CD4-positive, CD25-positive, alpha-beta regulatory T cell (primary cell): ENCODE measurements at places on chromosomes 4 and X.

DNA sequence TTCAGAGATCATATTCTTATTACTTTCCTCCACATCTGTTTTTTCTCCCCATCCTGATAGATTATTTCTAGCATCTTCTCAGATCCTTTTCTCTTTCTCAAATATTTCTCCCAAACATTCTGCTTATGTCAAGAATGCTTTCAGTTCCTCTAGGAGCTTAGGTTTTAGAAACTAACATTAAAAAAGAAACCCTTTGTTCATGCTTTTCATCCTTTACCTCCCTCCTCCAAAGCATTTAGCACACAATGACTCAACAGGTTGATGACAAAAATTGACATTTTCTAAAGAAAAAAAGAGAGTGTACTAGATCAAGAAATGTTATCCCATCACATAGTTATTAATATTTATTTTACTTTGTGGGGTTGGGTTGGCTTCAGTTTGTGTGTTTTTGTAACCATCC is 16.5 kb upstream of the ALB start:
- DNase-seq = no peak

DNA sequence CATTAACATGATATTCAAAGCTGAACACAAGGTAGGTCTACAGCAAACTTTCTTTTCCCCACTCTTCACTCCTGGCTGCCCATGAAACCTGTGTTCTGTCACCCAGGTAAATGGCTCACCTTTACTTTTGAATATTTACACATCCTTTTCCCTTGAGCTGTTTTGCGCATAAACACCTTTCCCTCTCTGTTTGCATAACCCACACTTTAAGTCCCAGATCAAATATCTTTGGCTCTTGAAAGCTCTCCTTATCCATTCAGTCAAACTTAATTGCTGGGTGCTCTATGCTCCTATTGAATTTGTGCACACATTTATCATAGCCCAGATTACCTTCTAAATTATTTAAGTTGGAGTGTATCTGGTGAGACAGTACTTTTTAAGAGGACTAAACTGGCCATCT is 51.7 kb upstream of the ATP8A1 start:
- no peak for DNase-seq

- no peak for DNase-seq
These were observed 34.3 kb upstream of the CITED1 start for GRCh38 chrX:72340041-72340440.

DNA sequence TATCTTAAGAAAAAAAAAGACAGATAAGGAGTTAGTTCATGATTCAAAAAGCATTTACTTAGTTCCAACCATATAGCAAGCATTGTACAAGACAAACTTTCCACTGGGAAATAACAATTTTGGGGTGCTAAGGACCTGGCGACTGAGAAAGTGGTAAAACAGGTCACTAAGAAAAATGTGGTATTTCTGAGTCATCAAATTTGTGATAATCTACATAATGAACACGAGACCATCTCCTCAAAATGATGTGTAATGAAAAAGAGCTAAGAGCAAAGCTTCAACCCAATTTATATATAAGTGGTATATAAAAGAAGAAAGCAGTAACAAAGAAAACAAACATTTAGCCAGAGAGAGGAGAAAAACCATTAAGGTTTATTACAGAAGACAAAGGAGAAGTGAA is 72.3 kb downstream of the FBXW7 start:
- DNase-seq = no peak

GRCh38 chr4:184019076-184019475 is 114.0 kb downstream of the STOX2 start:
- no peak for DNase-seq

GRCh38 chr4:31059753-31060522 is 339.8 kb downstream of the PCDH7 start:
- no peak for DNase-seq

GRCh38 chr4:56197387-56197786 is 189.9 kb downstream of the AASDH start:
- no peak for DNase-seq

DNA sequence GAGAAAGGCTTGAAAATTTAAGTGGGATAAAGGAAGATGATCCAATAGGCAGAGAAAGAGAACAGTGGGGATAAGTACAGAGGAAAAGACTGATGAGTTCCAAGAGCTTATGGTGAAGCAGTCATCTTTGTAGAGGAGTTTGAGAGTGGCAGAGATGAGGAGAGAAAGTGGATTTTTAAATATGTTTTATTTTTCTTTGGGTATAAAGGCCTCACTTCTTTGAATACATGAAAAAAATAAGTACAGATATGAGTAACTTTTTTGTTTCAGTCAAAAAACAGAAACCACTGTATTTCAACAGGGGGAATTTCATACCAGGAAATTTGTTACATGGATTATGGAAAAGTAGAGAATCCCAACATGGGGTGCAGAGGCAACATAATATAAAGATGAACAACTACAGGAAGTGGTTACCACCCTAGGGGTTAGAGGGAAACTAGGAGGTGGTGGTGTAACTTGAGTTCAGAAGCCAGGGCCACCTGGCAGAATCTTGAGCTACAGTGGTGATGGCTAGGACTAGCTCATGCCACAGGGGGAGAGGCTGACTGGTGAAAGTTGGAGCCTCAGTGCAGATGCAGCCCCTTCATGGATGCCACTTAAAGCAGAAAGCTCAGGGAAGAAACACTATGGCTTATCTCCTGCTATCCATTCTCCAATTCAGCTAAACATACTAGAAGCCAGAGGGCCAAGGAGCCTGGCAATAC is 3.4 kb upstream of the CYBB start:
- DNase-seq = no peak

- DNase-seq = no peak
These were observed 105.6 kb downstream of the C4orf51 start for GRCh38 chr4:145785391-145786008.

GRCh38 chr4:158371158-158371557 is 150.5 kb upstream of the RXFP1 start:
- DNase-seq = no peak

GRCh38 chrX:22378296-22378695 is 105.6 kb downstream of the CBLL2 start:
- no peak for DNase-seq

- no peak for DNase-seq
These were observed 246.7 kb upstream of the ARHGAP24 start for GRCh38 chr4:85228264-85228663.

- DNase-seq = no peak
These were observed 40.2 kb upstream of the CRMP1 start for GRCh38 chr4:5933116-5933515.

DNA sequence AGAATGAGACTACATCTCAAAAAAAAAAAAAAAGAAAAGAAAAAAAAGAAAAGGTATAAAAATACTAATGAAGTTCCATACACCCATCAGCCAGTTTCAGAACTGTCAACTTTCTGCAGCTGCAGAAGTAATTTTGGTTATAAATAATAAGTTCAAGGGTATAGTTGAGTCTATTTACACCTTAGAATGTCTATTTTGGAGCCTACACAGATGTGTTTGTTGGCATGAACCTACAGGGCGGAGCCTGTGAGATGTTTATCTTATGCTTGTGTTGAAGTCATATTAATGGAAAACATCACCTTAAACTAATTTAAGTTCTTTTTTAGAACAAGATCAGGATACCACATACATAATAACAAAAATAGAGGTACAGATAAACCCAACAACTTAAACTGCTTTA is 85.8 kb downstream of the RAPGEF2 start:
- no peak for DNase-seq

GRCh38 chr4:102663073-102663472 is 97.7 kb downstream of the MANBA start:
- no peak for DNase-seq

DNA sequence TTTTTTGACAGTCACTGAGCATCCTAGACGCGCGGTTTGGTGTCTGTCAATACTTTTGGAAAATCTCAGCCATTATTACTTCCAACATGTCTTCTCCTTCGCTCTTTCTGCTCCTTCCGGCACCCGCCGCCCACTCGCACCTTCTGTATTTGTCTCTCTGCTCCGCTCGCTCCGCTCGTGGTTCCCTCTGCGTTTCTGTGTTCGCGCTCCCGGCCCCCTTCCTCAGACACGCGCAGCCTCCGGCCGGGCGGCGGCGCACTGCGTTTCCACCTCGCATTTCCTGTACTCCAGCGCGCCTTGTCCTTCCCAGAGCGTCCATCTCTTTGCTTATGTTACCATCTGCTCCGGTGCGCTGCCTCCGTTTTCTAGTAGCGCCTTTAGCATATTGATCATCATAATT is 21.1 kb downstream of the PDE6B start:
- DNase-seq = no peak

DNA sequence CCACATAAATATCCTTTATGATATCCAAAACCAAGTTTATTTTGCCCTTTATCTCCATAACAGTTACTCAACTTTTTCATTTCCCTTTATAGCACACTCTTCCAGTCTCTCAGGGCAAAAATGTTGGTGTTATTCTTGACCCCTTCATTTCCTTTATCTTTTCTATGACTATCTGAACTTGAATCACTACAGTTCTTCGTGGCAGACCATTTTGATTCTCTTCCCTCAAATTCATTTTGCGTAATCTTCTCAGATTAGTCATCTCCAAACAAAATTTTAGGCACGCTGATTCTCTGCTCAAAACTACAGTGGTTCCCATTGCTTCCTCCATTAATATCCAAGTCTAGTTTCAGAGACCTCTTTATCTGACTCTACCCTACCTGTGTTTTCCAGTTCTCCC is 26.1 kb downstream of the RUFY3 start:
- no peak for DNase-seq

DNA sequence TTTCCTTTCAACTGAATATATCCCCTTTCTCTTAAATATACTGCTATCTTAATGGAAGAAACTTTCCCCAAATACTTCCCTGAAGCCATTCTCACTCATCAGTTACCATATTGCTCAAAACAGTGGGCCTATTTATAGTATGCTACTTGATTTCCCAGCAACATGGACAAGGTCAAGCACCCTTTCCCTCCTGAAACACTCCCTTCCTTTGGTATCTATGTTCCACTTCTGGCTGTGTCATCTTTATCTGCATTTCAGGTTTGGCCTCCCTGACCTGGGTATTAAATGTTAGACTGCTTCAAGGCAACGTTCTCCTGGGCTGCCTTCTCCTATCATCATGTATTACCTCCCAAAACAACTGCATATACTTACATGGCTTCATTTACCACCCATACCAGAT is 101.3 kb downstream of the ZAR1 start:
- no peak for DNase-seq

GRCh38 chrX:153463556-153463955 is 6.8 kb downstream of the HAUS7 start:
- no peak for DNase-seq

DNA sequence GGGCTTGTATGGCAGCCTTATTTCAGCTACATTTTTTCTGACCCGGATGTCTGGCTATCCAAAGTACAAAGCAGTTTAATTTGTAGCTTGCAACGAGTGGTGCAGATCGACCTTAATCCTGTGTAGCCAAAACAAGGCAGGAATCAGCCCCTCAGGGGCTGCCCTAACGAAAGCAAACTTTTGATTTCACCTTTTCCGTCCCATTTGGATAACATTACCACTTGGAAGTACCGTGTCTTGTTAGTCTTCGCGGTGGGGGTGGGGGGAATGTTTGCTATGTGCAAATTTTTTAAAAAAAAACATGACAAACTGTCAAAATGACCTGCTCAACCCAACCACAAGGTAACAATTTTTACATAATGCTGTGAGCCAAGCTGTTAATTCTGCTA is 766 bp upstream of the DNAJB14 start:
- no peak for DNase-seq

DNA sequence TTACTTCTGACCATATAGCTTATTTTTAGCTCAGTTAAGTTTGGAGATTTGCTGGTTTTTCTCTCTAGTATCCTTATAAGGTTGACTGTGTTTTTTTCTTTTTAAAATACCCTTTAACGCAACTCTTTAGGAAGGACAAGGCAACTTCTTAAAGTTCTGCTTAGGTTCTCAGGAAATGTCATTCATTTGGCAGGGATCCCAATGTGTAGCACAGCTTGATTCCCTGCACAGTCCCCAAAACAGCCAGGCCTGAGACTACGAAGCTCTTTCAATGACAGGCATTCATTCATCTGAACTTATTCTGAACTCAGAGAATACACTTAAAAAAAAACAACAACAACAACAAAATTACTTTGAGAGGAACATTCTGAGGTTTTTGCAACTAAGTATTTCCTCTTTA is 1765.8 kb downstream of the PCDH7 start:
- no peak for DNase-seq

DNA sequence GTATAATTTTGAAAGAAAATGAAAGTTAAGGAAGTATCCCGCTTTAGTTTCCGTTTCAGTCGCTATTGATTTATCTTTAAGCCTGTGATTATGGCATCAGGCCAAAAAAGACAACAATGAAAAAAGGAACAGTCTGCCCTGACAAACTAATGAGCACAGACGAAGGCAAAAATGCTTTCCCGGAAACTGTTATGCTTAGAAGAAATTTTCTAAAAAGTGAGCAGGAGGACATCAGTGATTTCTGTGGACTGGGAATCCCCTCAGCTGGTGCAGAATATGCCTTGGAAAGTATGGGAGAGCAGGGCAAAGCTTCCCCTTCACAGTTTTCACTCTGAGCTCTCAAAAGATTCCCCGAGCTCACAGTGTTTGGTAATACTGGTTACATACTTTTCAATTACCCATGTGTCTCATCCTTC is 5.1 kb upstream of the CXCL10 start:
- no peak for DNase-seq

DNA sequence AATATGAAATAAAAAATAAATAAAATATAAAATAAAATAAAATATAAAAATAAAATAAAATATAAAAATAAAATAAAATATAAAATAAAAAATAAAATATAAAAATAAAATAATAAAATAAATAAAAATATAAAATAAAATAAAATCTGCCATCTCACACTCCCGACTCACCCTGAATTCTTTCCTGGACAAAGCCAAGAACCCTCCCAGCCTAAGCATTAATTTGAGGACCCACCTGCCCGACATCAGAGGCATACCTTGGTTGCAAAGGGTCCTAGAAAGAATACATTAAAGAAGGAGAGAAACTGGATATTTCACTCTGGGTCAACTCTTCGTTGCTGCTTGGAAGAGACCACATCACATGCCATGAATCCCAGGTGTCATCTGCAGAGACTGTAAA is 138.3 kb downstream of the CRLF2 start:
- DNase-seq = no peak

GRCh38 chr4:106315476-106315967 is 487 bp downstream of the TBCK start:
- DNase-seq = peak; percentile 13

GRCh38 chrX:132532913-132533312 is 44.1 kb upstream of the MBNL3 start:
- DNase-seq = no peak

GRCh38 chrX:68203646-68204045 is 229.6 kb downstream of the OPHN1 start:
- no peak for DNase-seq

- no peak for DNase-seq
These were observed 26.0 kb upstream of the C4orf50 start for GRCh38 chr4:6044276-6044675.

DNA sequence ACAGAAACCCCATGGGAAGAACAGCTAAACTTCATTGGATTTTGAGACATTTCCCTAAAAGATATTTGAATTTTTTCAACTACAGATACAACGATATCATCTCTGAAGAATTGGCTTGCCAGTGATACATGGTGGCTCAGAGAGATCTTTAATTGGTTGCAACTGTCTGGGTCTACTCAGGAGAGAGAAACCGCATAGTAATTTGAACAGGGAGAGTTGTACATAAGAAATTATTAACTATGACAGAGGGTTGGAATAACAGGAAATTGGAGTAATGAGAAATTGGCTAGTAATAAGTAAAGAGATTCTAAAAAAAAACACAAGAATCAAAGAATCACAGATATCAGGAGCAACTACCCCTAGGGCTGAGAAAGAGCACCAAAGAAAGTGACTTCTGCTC is 118.4 kb downstream of the KLHL13 start:
- no peak for DNase-seq

GRCh38 chrX:21698272-21698671 is 40.1 kb upstream of the KLHL34 start:
- no peak for DNase-seq
